ENCODE measurements at places on chromosomes 6 and 20.

- DNase-seq = peak; percentile 28
Measured at GRCh38 chr6:34953061-34954025, 64.3 kb downstream of the ANKS1A start.

- no peak for DNase-seq
Measured at GRCh38 chr6:31379850-31380249, 22.9 kb upstream of the HLA-B start.

GRCh38 chr20:39474879-39475278, 512.7 kb downstream of the DHX35 start:
- DNase-seq = no peak

DNA sequence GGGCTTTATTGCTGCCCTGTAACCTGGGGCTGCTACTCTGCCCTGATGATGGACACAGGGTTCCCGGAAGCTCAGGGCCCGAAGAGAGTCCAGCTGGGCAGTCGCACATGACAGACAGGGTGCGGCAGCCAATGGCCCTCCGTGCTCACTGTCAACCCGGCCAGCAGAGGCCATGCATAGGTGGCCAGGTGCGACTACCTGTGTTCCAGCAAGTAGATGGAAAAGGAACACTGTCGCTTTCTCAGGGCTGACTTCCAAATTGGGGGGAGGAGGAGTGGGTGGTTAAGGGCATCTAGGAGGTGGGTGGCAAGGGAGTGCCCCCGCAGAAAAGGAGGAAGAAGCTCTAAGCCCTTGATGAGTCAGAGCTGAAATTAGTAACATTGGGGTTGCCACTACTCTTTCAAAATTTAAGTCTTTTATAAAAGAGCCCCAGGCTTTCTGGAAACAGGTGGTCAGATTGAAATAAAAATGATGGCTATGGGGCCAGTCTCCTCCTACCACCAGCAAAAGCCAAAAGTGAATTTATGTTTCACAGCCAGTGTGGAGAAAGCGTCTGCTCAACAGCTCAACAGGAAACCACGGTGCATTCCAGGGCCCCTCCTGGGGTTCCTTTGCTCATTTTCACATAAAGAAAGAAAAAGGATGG, 2.3 kb upstream of the RAMACL start:
- peak; percentile 60 for DNase-seq

- DNase-seq = peak; percentile 59
Measured at GRCh38 chr6:72984981-72985665, 240.2 kb downstream of the KHDC1L start.

GRCh38 chr6:34964564-34964963, 75.5 kb downstream of the ANKS1A start:
- DNase-seq = no peak

GRCh38 chr20:7113577-7114466, 346.3 kb downstream of the BMP2 start:
- peak; percentile 4 for DNase-seq

- DNase-seq = no peak
Measured at GRCh38 chr6:92538275-92538674, 881.1 kb downstream of the EPHA7 start.

- no peak for DNase-seq
Measured at GRCh38 chr6:145688493-145688905, 46.8 kb downstream of the EPM2A start.

- DNase-seq = no peak
Measured at GRCh38 chr6:133017581-133017980, 203.2 kb downstream of the RPS12 start.

- no peak for DNase-seq
Measured at GRCh38 chr20:34085544-34086040, 26.5 kb downstream of the EIF2S2 start.

GRCh38 chr6:86715676-86716075, 221.7 kb upstream of the HTR1E start:
- DNase-seq = no peak

- no peak for DNase-seq
Measured at GRCh38 chr20:12967932-12968331, 40.8 kb upstream of the SPTLC3 start.

DNA sequence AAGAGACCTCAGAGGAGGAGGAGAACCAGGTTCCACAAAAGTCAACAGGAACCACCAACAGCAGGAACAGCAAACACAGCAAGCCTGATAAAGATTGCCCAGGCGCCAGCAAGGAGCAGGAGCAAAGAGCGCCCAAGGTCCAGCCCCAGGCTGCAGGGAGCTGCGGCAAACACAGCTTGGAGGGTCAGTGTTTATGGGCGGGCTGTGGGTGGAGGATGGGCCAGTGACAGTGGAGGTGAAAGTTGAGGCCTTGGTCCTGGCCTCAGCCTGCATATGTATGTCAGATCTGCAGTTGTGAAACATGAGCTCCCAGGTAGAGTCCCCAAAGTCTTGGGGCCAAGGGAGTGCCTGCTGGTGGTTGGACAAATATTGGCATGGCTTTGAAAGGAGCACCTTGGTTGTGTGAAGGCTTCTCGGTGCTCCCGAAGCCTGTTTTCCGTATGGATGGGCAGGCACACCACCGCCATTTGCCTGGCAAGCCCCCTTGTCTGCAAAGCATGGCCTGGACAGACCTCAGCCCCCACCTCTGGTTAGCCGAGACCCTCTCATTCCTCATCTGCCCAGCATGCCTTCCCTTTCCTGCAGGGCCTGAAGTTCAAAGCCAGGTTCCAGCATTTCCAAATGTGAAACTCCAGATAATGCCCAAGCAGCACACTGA, 2.0 kb upstream of the CAPN11 start:
- no peak for DNase-seq

- DNase-seq = peak; percentile 62
Measured at GRCh38 chr6:21855811-21856455, 262.4 kb downstream of the SOX4 start.

GRCh38 chr20:20333866-20334265, 34.0 kb upstream of the INSM1 start:
- DNase-seq = peak; percentile 78

DNA sequence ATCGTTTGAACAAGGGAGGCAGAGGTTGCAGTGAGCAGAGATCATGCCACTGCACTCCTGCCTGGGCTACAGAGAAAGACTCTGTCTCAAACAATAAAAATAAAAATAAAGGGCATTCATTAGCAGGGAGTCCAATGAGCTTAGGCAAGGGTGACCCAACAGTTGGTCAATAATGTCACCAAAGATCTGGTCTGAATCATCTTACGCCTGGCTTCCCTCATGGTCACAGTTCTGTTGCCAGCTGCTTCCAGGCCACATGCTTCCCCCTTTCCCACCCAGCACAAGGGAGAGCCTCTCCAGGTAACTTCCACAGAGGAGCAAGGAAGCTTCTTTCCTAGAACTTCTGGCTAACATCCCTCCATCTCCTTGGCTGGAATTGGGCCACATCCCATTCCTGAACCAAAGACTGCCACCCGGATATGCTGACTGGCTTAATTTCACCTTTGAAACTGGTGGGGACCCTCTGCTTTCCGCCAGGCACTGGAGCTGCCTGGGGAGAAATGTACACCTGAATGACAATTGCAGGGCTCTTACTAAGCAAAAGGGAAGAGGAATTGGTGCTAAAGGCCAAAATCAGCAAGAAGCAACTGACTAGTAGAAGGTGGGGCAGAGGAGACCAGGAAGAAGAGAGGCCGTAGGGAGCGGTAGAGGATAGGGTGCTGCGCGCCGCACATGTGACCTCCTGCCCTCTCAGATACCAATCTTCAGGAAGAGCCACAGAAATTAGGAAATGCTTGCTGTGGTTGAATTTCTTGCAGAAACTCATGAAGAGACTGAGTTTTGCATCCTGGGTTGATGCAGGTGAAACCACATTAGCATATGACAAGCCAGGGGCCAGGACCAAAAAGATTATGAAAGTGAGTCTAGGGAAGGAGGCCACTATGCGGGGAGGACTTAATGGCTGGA, 8.3 kb upstream of the SCML4 start:
- DNase-seq = peak; percentile 17

- DNase-seq = no peak
Measured at GRCh38 chr20:58706150-58706892, 13.7 kb downstream of the NPEPL1 start.

- DNase-seq = no peak
Measured at GRCh38 chr6:72589096-72589495, 32.8 kb upstream of the KCNQ5 start.

DNA sequence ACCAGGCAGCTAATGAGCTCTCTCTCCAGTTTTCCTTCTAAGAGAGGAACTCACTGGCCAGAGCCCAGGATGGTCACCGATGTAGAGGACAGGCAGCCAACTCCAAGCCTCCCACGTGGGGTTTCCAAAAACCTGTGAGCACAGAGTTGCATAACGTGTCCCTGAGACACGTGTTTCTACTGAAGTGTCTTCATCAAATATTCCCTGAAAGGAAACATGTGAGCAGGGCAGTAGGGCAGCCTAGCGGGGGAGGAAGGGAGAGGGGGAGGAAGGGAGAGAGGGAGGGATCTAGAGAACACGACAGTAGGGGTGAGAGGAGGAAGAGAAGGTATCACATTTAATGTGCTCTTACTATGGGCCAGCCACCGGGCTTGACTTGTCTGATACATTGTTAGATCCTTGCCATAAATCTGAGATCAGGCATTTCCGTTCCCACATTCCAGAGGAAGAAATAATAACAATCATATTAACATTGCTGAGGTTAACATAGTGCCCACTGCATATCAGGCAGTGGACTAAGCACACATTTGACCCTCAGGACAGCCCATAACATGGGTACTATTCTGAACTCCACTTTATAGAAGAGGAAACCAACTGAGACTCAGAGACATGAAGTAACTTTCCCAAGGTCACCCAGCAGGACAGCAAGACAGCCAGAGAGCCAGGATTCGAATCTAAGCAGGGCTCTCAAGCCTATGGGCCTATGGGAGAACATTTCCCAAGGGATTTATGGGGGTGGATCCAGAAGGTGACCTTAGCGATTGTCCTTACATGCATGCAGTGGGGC, 4.5 kb upstream of the SYS1 start:
- peak; percentile 83 for DNase-seq

DNA sequence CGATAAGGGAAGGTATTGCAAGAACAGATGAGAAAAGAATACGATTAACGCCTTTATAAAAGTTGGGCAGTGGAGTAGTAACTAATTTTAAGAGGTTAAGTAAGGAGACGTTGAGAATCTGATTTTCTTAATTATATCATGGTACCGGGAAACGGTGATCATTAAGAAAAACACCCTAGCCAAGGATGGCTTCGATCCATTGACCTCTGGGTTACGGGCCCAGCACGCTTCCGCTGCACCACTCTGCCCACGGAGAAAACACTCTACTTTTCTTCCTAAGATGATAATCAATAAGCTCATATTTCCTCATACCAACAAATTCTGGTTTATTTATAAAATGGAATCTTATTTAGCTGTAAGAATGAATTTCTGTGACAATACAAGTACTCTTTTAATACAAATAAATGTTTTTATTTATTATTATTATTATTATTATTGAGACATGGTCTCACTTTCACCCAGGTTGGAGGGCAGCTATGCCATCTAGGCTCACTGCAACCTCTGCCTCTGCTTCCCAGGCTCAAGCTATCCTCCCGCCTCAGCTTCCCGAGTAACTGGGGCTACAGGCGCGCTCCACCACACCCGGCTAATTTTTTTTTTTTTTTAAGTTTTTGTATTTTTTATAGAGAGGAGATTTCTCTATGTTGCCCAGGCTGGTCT, 8.3 kb downstream of the POM121L2 start:
- DNase-seq = no peak

DNA sequence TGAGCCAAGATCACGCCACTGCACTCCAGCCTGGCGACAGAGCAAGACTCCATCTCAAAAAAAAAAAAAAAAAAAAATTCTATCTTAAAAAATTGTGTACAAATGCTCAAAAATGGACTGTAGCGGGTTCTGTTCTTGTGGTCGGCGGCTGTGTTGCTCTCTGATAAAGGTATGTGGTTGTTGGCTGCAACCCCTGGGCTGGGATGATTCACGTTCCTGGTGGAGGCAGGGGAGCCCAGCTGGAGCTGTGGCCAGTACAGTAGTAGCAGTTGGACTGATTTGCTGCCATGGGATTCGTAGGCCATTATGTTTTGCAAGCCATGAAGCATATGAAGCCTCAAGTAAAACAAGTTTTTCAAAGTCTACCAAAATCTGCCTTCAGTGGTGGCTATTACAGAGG, 22.3 kb downstream of the MDN1 start:
- no peak for DNase-seq

- DNase-seq = peak; percentile 35
Measured at GRCh38 chr6:44627091-44627882, 239.8 kb downstream of the CDC5L start.

- peak; percentile 5 for DNase-seq
Measured at GRCh38 chr6:140812636-140813035, 1320.1 kb upstream of the GJE1 start.

DNA sequence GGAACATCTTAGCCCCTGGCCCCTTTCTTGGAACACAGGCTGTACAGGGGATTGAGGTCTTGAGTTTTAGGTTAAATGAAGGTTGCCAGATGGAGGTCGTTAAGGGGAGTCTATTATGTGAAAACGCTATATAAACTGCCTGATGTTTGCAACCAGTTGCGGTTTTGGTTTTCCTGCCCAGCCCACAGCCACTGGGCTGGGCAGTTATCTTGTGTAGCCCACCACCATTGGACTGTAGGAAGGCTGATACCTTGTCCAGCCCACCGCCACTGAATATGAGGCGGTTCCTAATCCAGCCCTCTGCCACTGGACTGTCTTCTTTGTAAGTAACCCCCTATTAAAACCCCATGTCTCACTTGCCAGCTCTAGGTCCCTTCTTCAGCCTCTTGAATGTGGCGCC, 42.3 kb upstream of the COL21A1 start:
- DNase-seq = no peak

DNA sequence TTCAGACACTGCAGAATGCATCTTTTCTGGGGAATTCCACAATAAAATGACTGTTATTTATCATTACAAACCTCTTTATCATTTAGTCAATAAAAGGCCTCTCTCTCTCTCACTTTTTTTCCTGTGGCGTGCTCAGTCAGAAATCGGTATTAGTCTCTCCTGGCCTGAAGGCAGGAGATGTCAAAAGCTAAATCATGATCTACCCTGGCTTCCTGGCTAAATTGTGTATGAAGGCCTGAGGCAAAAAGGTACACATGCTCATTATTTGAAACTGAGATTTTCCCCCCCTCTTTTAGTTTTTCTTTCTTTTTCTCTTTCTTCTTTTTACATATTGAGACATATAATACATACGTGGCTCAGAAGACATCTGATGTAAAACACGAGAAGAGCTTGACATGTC, 375.0 kb upstream of the SLC35B3 start:
- DNase-seq = no peak

DNA sequence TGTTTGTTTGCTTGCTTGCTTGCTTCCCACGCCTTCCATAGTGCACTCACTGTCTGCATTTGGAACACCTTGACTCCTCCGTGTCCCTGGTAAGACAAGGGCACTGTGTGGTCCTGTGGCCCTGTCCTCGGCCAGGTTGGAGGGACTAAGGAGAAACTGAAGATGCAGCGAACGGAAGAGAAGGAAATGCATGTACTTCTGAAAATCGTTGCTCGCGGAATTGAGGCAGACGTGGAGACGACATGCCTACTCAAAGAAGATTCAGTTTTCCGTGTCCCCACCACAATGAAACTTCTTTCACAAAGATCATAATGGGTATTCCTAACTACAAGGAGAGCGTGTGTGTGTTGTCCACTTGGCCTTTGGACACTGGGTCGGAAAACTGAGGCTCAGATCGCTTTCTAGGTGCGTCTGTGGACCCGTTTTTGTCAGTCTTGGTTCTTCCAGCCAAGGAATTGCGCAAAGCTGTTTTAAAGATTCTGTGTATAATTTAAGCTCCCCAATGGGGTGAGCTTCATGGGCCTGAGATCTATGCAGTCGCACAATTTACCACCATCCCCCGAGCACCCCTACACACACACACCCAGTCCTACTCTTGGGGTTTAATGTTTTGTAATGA, 120.4 kb upstream of the ZNF184 start:
- DNase-seq = no peak

Data from suppressor macrophage treated with lipopolysaccharide for 4 hours (primary cell).